Stimulated activated CD8-positive, alpha-beta memory T cell treated with anti-CD3 and anti-CD28 coated beads, Interleukin-15, amount 100 ng/mL, for 1 hour (primary cell): ENCODE measurements at places on chromosomes 7 and 10.

DNA sequence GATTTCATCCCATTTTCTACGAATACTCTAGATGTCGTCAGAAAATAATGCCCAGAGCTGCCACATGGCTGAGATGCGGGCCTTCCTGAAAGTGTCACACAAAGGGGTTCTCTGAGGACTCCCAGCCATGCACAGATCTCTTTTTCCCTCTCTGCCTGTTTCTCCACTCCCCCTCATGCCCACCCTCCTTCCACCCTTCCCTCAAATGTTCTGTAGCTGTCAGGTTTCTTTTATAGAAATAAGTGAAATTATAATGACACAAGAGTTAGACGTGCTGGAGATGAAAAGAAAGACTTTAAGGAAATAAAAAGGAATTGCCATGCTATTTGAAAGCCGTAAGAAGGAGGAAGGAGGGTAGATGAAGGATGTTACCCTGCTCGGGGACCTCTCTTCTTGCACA lies 819.3 kb upstream of the CELF2 start:
- DNase-seq: no peak

DNA sequence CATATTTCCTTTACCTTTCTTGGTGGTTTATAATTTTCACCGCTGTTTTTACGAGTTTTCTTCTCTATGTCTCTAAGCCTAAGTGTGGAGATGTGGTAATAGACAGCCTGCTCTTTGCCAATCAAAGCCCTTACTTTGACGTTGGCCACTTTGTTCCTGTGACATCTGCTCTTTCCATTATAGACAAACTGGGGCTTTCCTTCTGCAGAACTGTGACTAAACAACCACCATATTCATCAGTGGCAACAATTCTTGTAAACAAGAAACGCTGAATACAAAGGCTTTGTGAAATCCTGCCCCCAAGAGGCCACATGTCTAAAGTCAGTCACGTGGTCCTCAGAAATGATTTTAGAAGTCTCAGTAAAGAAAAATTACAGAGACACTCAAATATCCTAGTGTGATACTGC lies 59.6 kb upstream of the CAPZA2 start:
- no peak for DNase-seq

DNA sequence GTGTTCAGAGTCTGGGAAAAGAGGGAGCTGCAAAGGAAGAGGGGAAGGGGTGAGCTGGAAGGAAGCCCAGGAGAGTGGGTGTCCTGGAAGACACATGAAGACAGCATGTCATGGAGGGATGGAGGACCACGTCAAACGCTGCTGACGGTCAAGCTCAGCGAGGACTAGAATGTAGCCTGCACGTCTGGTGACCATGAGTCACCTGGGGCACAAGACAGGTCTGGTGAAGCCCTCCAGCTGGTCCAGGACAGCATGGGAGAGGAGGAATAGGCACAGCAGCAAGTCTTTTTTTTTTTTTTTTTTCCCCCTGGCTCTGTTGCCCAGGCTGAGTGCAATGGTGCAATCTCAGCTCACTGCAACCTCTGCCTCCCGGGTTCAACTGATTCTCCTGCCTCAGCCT lies 19.6 kb upstream of the AMZ1 start:
- no peak for DNase-seq

- DNase-seq: no peak
Observed at GRCh38 chr7:30656006-30656957, 26.0 kb downstream of the CRHR2 start.

GRCh38 chr10:30987463-30987862 lies 44.2 kb downstream of the ZNF438 start:
- DNase-seq: no peak

DNA sequence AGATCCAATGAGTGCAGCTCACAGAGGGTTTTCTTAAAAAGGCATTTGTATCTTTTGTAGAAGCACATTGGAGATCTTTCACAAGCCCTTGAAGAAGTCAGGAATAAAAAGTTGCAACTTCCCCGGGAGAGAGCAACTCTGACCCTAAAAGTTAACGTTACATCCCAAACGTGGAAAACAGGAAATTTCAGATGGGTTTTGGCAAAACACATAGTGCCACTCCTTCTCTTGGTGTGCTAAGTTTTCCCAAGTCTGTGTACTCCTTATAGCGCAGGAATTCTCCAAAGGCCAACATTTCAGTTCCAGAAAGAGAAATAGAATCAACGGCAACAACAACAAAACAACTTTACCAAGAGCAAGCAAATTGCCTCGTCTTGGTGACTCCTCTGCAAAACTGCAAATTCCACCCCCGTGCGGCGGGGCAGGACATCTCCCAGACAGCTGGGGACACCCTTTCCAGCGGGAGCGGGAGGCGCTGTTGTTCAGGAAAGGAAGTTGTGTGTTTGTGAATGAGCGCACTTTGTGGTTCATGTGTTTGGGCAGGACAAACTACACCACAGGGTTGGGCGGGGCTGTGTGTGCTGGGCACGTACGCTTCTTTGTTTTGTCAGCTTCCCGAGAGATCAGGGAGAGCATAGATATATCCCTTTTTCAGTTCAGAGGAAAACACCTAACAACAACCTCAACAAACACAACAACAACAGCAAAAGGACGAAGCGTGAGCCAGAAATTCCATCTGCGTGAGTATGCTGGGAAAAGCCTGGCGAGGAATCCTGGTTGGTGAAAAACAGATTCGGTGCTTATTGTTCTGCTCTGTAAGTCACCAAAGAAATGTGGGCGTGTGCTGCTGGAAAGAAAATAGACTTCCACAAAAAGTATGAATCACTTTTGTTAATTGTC lies 294.7 kb upstream of the PITRM1 start:
- no peak for DNase-seq

GRCh38 chr7:711922-712380 lies 14.5 kb upstream of the DNAAF5 start:
- no peak for DNase-seq

DNA sequence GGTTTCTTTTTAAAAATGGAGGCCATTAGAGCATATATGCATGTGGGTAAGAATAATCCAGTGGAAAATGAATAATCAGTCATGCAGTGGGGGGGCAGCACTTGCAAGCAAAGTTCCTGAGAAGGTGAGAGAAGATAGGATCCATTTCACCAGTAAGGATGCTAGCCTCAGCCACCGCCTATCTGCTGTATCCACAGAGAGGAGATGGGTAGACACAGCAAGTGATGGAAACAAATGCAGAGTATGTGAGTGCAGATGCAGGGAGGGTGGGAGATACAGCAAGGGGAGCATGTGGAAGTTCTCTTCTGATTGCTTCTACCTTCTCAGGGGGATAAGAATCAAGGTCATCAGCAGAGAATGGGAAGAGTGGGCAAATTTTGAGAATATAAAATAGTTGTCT lies 171.4 kb upstream of the PDE1C start:
- no peak for DNase-seq

DNA sequence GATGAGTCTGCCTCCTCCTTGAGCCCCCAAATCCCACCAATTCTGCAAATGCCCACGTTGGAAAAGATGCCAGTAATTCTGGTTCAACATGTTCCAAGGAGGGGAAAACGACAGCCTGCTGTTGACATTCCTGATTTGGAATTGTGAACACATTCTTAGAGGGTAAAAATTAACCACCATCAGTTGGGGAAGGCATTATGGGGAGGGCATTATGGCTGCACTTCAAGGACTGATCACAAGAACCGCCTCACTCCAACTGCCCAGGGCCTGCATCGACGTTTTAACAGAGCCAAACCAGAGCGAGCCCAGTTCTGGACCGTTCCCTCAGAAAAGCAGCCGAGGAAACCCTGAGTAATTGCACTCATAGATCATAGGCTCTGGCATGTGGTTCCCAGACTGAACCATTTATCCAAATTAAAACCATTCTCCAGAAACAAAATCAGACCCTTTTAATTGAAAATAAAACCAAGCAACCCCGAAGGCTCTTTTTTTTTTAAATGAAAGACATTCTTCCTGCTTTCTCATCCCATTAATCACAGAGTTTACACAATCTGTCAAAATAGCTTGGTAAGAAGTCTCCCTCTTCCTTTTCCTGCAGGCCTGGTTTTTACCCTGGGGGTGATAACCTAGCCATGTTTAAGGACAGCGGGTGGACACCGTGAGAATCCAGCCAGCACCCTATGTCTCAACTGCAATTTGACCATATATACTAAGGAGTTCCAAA lies 8.0 kb downstream of the TNS3 start:
- DNase-seq: no peak

- no peak for DNase-seq
Observed at GRCh38 chr7:107469929-107470328, at the start of gene GPR22. GPR22 (plus strand) TSS chr7:107470057; CDS start chr7:107474061, 4,004 bp downstream.

DNA sequence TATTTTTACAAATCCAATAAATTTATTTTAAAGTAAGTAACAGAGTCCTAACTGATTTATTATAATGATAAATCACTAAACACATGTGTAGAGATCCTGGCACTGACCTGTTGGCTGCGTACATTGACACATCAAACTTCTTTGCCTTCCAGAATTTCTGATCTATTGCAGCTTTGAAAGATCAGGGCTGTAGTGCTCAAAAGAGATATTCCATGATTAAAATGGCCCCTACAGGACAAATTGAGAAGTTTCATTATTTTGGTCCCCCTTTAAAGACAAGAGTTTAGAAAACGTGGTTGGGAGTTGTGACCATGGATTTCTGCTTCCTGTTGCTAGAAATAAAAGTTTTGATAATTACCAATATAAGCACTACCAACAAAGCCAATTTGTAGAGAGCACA lies 87.7 kb upstream of the PDK4 start:
- DNase-seq: no peak

DNA sequence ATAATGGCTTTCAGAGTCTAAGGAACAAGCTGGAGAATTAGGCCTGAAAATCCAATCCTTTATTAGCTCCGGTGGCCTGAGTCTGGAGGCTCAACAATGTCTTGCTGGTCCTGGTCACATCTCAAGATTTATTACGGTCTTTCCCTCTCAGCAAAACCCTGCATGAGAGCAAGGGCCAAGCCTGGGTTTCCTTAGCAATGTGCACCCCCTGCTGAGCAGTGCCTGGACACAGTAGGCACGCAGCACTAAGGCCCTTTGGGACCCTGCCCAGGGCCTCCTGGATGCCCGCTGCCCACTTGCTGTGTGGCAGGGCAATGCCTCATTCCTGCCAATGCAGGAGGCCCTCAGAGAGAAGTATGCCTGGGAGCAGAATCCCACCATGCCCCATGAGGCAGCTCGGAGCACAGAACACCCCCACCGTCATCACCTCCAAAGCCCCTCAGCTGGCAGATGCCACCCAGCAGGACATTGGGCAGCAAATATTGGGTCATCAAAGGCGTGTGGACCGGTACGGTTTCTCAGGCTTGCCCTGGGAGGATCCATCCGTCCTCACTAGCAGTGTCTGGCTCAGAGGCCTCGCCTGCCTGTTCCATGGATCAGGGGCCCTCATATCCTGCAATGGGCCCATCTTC lies 156.4 kb downstream of the OAT start:
- no peak for DNase-seq

- no peak for DNase-seq
Observed at GRCh38 chr10:8417631-8418030, 363.1 kb downstream of the GATA3 start.

- DNase-seq: no peak
Observed at GRCh38 chr7:28729727-28730126, 228.4 kb downstream of the TRIL start.

DNA sequence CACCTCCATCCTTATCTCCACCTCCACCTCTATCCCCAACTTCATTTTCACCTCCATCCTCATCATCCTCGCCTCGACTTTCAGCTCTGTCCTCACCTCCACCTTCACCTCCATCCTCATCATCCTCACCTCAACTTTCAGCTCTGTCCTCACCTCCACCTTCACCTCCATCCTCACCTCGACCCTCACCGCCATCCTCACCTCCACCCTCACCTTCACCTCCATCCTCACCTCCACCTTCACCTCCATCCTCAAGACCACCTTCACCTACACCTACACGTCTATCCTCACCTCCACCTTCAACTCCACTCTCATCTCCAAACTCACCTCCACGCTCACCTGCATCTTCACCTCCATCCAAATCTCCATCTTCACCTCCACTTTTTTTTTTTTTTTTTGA lies 12.0 kb upstream of the RABGEF1 start:
- DNase-seq: no peak

- DNase-seq: no peak
Observed at GRCh38 chr10:97022616-97023015, 163.1 kb downstream of the SLIT1 start.

DNA sequence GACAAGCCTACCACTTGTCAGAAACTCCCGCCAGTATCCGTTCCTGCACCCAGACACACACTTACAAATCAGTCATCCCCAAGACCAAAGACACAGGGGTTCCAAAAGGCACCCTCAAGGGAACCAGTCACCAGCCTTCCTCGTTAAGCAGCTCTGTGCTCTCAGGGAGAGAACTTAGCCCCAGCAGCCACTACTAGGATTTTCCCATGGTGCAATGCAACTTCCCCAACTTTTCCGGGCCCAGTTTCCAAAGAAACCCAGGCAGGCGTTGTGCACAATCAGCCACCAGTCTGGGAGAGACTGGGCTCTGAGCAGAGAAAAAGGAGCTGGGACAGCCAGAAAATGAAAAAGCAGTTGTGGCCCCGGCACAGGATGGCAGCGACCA lies 1.2 kb downstream of the DLG5 start:
- DNase-seq: no peak

DNA sequence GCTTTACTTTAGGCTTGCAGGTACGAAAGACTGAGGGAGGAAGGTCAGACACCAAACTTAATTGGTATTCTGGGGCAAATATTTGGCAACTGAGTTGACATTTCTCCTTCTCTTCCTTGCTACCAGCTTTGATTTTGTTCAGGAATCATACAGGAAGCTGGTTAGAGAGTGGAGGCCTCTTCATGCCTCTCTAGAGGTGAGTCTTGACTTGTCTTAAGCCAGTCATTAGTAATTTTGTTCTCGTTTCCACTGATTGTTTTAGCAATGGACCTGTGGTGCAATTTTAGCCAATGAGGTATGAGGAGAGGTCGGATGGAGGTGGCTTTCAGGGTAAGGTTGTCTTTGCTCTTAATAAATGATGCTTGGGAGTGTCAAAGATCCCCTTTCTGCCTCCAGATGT lies 2.4 kb upstream of the RP9 start:
- no peak for DNase-seq

DNA sequence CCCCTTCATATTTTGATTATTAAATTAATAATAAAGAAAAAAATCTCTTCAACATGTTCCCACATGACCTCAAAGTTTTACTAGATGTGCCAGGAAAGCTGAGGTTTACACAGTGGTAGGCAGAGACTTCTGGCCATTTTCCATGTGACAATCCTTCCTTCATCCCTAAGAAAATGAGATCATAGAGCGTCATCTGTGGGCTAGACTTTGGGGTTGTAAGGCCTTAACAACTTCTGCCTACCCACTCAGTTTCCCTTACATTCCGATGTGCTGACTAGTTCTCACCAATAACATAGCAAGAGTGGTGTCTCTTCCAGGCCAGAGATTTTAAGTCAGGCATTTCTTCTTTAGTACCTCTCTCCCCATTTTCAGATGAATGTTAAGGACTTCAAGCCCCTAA lies 171.1 kb upstream of the PHF14 start:
- DNase-seq: no peak
